ENCODE measurements at places on chromosomes 7 and 10. TPM values are rescaled to one million over a fixed set of nuclear protein-coding genes. Genes with fewer than 3 reads are reported as not detected.

HUS1 gene
- total RNA-seq: 35.6 TPM

LIPN gene
- total RNA-seq: not detected

ADRB1 gene
- total RNA-seq: 0.05 TPM

TMEM176B gene
- total RNA-seq: not detected

PCLO gene
- total RNA-seq: 1.4 TPM
